ENCODE measurements at places on chromosomes 3 and 15.

DNA sequence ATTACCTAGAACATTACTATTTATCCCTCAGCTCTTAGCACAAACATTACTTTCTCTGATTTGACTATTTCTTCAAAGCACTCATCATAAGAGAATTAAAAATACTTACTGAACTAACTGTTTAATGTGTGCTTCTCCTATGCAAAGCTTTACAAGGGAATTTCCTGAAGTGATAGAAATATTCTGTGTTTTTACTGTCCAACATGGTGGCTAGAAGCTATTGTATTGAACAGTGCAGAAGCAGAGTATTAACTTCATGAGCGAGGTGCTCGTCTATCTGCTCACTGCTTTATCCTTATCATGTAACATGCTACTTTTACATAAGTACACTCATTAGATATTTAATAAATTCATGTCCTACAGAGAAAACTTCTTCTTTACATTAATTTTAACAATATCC lies 239.1 kb downstream of the ISL2 start:
- no peak for DNase-seq

DNA sequence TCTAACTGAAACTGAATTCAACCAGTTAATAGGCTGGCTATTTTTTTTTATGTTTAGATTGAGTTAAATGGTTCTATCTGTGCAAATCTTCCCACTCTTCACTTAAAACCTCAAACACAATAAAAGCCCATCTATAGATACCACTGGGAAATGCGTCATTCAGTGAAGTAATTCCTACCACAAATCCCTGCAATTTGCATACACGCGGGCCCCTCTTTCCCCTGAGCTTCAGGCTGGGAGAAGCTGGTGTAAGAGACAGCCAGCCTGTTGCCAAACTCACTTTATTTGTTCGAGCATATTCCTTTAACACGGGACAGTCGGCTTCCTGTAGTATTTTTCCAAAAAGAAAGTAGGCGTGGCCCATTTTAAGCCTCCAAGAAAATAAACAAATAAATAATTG lies 26.0 kb upstream of the MCTP2 start:
- no peak for DNase-seq

DNA sequence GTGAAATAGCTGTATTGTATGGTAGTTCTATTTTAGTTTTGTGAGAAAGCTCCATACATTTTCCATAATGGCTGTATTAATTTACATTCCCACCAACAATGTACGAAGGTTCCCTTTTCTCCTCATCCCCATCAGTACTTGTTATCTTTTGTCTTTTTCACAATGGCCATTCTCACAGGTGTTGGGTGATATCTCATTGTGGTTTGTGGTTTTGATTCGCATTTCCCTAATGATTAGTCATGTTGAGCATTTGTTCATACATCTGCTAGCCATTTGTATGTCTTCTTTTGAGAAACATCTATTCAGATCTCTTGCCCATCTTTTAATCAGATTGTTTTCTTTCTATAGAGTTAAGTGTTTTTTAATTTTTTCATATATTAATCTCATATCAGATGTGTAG lies 931.9 kb downstream of the IGSF11 start:
- no peak for DNase-seq

DNA sequence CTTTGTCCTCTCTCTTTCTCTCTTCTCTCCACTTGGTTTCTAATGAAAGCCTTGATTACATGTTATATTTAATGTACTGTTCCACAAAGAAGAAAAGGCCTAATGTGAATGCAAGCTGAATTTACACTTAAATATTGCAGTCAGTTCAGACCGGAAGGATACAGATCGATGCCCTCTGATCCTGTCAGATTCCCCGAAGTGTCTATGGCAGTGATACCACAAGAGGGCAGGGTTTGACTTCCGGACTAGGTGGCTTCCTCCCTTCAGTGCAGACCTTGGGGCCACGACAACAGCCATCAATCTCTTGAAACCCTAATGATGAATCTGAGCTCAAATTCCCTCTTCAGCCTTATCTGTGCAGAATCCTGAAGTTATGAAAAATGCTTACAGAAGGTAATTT lies 29.5 kb downstream of the AGTR1 start:
- no peak for DNase-seq

DNA sequence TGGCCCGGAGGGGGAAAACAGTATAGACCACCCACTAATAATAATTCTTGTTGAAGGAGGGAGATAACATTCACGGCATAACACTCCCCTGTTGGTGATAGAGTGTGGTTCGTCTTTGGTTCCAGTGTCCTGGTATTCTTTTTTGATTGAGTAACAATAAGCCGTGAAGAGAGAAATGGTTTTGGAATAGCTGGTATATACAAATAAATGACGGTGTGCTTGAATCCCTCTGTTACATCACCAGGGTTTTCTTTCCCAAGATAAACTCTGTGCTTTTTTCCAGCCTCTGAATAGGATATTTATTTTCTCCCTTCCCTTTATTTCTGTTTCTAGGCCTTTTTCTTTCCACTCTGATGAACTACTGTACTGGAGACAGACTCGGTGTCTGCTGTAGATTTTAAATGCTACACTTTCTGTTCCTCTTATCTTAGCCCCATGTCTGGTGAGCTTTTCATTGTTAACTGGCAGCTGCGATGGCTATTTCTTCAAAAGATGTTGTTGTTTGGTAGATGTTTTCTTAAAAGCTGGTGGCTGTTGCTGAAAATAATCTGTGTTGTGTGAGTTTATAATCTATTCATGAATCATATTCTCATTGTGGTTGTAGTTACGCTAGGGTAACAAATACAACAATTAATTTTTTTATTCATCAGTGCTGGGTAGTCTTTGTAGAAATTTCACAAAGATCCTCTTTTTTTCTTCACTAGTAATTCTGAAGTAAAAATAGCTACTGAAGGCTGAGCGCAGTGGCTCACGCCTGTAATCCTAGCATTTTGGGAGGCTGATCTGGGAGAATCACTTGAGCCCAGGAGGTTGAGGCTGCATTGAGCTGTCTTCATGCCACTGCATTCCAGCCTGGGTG lies 15.5 kb upstream of the SCAANT1 start:
- DNase-seq: no peak

DNA sequence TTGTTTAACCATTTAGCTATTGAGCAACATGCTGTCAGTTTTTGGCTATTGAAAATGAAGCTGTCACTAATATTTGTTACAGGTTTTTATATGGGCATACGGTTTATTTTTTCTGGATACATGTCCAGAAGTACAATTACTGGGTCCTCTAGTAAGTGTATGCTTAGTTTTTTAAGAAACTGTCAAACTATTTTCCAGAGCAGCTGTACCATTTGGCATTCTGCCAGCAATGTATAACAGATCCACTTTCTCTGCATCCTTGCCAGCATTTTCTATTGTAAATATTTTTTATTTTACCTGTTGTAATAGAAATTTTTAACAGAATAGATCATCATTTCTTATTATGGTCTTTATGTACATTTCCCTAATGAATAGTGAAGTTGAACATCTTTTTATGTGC lies 658.8 kb downstream of the EDEM1 start:
- DNase-seq: no peak

- peak; percentile 13 for DNase-seq
These were observed 16.6 kb downstream of the GP9 start for GRCh38 chr3:129077222-129077621.

GRCh38 chr15:70387993-70388392 lies 290.3 kb upstream of the TLE3 start:
- DNase-seq: no peak

DNA sequence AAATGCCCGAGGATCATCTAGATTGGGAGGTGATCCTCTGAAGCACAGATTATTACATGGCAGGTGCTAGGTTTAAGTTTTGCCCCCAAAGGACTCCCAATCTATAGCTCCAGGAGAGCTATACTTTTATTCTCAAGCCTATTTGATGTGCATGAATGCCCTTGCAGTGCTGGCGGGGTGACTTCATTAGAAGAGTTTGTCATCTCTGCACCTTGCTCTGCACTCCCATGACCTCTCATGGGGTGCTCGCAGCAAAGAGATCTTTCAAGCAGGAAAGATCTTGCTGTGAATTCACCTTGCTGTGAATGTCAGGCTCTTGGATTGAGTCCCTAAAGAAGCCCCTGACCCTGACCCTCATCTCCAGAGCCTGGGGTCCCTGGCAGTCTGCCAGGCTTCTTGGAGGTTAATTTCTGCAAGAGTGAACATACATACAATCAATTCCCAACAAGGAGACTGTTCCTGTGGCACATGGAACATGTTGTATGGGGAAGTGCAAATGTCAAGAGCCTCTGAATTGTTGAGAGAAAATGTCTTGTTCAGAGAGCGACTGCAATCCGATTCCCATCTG lies 45.9 kb downstream of the FAM43A start:
- no peak for DNase-seq

GRCh38 chr15:68997050-68997449 lies 17.4 kb upstream of the NOX5 start:
- DNase-seq: no peak

GRCh38 chr15:35329521-35329961 lies 216.4 kb downstream of the DPH6 start:
- DNase-seq: peak; percentile 24

DNA sequence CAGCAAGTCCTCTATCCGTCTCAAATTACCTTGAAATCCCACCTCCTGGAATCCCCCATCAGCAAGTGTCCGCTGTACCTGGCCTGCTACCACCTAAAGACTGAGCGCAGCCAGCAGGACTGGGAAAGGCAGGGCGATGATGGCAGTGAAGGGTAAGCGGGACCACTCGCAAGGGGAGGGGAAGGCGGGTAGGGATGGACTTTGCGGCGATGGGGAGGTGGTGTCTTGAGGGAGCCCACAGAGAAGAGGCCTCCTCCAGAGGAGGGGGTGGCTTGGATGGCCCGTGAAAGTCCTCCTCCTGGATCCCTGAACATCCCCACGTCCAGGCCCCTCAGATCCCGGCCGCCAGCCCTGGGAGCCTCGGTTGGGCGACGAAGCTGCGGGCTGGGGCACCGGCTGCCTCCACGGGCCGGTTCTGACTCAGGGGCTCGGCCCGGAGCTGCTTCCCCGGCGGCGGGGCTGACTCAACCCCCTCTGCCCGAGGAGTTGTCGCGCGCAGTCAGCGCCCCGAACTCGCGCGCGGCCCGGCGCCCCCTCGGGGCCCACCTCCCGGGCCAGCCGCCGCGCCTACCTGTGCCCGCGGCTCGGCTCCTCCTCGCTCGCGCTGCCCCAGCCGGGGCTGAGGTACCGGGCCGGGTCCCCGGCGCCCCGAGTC lies 512 bp downstream of the LARP6 start:
- no peak for DNase-seq

- no peak for DNase-seq
These were observed 37.4 kb downstream of the TFRC start for GRCh38 chr3:196044513-196044912.

DNA sequence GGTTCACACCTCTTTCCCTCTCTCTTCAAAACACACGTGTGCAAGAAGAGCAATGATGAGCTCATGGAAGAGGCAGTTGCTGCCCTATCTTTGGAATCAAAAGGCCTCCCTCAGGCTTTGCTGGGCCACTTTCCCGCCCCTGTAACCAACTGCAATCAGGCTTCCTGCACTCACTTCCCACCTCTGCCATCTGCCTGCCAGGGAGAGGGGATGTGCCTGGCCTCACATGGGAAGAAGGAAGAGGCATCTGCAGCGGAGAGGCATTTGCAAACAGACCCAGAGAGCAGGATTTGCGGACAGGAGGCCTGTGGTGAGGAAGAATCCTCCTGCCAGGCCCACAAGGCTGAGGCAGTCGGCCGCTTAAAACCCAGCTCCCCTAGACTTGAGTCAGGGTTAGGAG lies 175.6 kb upstream of the ATP10A start:
- no peak for DNase-seq

DNA sequence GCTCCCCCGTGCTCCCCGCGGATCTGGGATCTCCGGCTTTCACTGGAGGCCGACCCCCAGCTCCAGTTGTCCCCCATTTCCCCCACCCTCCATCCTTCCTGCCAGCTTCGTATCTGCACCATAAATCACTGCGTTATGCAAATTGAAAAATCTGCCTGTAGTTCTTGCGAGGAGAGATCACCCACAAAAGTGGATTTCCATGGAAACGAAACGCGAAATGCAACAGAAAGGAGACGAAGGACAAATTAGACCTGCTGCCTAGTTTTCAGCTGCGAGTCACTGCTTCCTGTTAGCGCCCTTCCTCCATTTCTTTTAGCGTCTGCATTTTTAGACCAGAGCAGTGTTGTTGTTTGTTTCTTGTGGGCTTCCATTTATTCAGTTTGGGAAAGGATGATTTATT lies 127.1 kb upstream of the ATP10A start:
- no peak for DNase-seq

DNA sequence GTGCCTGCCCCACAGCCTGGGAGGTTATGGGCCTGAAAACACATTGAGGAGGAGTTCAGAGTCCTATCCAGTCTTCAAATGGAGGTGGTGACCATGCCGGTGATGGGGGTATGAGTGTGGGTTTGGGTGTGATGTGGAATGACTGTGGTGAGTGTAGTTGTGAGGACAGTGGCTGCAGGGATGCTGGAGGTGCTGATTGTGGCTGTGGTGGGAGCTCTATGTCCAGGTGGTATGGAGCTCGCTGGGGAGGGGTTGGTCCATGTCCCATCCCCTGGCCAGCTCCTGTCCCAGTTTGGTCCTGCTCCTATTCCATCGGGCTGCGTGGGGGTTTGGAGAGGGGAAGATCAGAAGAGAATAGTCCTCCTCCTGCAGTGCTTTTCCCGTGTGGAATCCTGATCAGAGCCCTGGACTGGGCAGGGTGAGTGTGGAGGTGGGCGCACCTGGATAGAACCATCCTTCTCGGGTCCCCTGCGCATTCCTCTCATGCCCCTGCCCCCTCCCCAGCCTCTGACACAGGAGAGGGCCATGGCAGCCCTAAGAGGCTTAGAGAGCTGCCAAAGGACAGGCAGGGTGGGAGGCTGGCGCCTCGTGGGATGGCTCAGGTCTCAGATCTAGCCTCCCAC lies 23.0 kb upstream of the GOLGA6C start:
- no peak for DNase-seq

DNA sequence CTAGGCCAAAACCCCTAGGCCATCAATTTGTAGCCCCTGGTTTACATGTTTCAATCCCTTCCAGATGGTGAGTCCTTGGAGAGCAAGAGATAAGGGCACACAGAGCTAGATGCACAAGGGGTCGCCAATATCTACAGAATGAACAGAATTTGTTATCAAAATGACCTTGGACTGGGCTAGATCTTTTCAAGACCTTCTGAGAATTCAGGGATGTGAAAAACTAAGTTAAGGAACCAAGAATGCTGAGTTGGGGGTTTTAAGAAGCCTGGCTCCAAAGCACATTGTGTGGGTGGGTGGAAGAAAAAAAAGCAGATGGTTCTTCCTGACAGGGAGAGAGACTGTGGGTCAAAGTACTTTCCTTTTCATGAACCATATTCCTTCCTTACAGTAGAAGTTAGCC lies 10.2 kb downstream of the CDCP1 start:
- no peak for DNase-seq

DNA sequence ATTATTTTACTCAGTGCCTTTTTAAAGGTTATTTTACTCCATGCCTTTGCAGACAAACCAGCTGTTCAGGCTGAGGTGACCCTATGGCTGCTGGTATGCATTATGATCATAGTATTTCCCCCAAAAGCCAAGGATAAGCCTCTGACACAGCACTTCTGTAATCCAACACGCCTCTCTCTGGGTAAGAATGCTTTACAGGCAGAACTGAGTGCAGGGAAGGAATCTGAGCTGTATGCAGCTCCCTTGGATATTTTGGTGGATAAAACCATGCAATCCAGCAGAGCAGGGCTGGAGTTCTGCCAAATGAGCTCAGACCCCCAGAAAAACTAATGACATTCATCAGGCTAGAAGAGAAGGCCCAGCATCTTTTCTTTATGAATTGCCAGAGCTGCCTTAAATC lies 11.7 kb upstream of the MAP1A start:
- DNase-seq: peak; percentile 56

GRCh38 chr3:117734496-117734895 lies 1024.9 kb downstream of the TUSC7 start:
- DNase-seq: no peak

- no peak for DNase-seq
These were observed 1.4 kb downstream of the AAGAB start for GRCh38 chr15:67253101-67253500.

All from fibroblast of pulmonary artery (primary cell).